ENCODE measurements at places on chromosomes 11 and 22. TPM values are rescaled to one million over a fixed set of nuclear protein-coding genes. Genes with fewer than 3 reads are reported as not detected.

DNA sequence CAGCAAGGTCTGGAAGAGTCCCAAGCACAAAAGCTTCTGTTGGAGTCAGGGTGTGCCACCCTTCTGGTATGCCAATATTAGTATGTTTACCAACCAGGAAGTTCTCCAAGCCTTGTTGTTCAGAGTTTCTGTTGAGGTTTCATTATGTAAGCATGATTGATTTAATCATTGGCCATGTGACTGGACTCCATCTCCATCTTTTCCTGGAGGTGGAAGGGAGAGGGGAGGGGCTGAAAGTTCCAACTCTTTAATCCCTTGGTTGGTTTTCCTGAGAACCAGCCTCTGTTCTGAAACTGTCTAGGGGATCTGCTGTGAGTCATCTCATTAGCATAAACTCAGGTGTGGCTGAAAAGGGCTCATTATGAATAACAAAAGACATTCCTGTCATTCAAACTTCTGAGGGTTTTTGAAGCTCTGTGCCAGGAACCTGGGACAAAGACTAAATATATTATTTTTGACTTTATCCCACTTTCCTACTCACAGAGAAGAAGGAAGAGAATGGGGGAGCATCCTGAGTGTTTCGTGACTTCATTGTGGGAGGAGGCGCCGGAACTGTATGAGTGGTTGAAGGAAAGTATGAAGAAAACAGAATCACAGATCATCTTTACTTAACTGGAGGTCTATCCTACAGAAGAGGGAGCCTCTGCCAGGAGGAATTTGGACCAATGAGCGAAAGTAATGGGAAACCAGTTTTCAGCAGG lies 138.2 kb downstream of the NECTIN1 start:
- DNase-seq = no peak

GRCh38 chr22:29623553-29624169 lies 20.2 kb downstream of the NF2 start:
- no peak for DNase-seq

GRCh38 chr22:22927888-22928665 lies 40.5 kb downstream of the IGLL5 start:
- DNase-seq = no peak

DNA sequence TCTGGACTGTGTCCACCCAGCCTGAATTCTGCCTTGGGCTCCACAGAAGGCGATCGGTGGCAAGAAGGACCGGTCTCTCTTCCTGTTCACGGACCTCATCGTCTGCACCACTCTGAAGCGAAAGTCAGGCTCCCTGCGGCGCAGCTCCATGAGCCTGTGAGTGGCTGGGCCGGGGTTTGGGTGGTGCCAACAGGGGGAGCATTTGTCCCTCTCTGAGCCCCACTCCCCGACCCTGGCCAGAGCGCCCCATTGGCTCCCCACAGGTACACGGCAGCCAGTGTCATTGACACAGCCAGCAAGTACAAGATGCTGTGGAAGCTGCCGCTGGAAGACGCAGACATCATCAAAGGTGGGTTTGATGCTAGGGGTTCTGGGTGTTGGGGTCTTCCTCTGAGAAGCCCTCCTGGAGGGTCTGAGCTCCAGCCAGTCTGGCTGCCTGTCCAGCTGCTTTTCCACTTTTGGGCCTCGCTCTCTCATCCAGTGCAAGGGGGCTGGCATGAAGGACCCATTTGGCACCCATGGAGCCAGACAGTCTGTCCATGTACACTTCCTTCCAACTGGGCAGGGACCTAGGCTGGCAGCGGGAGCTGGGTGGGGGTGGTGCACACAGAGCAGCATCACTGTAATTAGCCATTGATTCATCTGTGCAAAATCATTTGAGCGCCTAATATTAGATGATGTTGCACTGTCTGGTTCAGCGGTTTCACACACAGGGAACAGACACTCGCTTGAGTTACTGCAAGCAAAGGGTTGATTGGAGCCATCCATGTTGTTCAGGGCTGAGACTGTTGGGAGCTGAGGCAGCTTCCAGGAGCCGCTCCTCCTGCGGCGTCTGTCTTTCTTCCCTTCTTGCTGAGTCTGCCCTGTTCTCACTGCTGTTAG lies 19.0 kb upstream of the RELT start:
- DNase-seq = no peak

GRCh38 chr11:110492321-110492685 lies 62.6 kb downstream of the FDX1 start:
- no peak for DNase-seq

GRCh38 chr22:30159561-30160353 lies 79.5 kb downstream of the HORMAD2 start:
- no peak for DNase-seq

GRCh38 chr11:21132146-21132720 lies 462.8 kb downstream of the NELL1 start:
- no peak for DNase-seq

- no peak for DNase-seq
Observed at GRCh38 chr11:71172680-71173079, 79.7 kb downstream of the SHANK2 start.

- DNase-seq = no peak
Observed at GRCh38 chr22:17569971-17570511, 6.7 kb downstream of the SLC25A18 start.

DNA sequence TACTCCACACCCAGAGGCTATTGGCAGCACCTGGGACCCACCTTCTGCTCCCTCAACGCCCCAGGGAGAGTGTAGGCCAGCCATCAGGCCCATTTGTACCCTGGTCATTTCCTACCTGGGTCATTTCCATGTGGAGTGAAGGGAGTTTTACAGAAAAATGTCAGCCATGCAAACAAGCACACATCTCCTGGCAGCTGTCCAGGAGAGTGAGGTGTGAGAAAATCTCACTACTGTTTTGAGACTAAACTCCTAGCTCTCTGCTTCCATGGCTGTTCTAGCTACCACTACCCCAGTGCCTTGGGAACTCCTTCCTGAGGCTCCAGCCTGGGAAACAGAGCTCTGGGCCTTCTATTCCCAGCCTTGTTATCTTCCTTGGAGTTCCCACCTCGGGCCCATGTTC lies 2.8 kb upstream of the TMPRSS13 start:
- DNase-seq = no peak

GRCh38 chr22:45397806-45398205 lies 15.6 kb downstream of the SMC1B start:
- no peak for DNase-seq

DNA sequence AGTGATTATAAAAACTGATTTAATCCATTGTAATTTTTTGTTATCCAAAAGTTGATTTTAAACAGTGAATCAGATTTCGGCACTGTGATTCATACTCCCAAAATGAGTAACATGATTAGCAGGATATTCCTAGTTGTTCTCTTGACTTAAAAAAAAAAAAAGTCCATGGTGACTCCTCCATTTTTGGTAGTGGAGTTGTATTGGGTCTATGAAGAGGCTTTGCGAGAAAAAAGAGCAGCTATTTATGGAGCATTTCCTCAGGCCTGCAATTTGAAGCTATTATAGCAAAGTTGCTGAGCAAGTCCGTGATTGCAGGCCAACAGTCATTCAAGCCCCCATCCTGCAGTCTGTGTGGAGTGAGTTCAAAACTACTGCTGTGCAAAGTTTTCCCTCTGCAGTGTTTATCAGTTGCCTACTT lies 28.8 kb downstream of the YAP1 start:
- DNase-seq = no peak

- DNase-seq = no peak
Observed at GRCh38 chr22:22916215-22916951, 28.8 kb downstream of the IGLL5 start.

- no peak for DNase-seq
Observed at GRCh38 chr11:17595526-17596309, 48.7 kb downstream of the OTOG start.

The HEPACAM gene
- not detected for total RNA-seq

The CRYBA4 gene
- total RNA-seq = not detected

The DGKZ gene
- 325 TPM for total RNA-seq

The SMTNL1 gene
- not detected for total RNA-seq

The AGBL2 gene
- total RNA-seq = 1.9 TPM

The HORMAD2 gene
- not detected for total RNA-seq

The ALDH3B1 gene
- total RNA-seq = 30.7 TPM
